Stimulated activated CD8-positive, alpha-beta memory T cell treated with anti-CD3 and anti-CD28 coated beads, Interleukin-7, amount 100 ng/mL, for 1 hour (primary cell): ENCODE measurements at places on chromosomes 13 and 19.

GRCh38 chr13:51828730-51829567, 16.0 kb downstream of the TMEM272 start:
- DNase-seq = no peak

DNA sequence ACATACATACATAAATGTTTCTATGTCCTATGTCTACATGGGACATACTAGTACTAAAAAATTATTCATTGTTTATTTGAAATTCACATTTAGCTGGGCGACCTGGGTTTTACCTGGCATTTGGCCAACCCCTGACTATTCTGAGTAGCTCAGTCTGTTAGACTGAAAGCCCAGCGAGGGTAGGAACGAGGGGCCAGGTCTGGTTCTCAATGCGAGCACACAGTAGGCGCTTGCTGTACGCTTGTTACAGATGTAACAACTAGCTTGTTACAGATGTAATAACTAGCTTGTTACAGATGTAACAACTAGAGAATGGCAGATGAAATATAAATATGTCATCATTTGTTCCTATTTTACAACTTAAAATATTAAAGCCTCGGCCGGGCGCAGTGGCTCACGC, 920 bp upstream of the ANO8 start:
- DNase-seq = no peak

DNA sequence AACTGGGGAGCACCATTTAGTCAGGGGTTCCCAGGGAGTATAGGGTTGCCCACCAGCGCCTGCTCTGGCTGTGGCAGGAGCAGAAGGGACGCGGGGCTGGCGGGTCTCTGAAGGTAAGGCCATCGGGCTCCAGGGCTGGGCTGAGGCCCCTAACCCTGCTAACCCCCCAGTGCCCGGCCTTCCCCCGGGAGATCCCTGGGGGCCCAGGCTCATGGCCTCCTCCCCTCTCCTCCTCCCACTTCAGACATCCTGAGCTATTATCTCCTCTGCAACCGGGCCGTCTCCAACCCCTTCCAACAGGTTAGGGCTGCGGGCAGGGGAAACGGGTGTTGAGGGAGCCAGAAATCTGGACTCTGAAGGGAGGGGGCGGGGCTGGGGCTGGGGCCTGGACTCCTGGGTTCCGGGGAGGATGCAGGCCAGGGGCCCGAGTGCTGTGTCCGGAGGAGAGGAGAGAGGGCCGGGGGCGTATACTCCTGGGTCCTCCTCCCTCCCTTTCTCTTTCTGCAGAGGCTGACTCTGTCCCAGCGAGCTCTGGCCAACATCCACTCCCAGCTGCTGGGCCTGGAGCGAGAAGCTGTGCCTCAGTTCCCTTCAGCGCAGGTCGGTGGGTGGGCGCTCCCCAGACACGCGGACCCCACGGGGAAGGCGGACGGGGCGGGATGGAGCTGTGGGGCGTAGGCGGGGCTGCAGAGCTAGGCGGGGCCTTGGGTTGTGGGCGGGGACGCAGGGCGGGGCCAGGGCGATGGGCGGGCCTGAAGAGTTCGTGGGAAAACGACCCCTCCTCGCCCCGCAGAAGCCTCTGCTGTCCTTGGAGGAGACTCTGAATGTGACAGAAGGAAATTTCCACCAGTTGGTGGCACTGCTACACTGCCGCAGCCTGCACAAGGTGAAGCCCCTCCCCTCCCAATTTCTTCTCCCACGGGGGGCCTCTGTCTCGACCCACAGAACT, 15.3 kb downstream of the TTYH1 start:
- no peak for DNase-seq

DNA sequence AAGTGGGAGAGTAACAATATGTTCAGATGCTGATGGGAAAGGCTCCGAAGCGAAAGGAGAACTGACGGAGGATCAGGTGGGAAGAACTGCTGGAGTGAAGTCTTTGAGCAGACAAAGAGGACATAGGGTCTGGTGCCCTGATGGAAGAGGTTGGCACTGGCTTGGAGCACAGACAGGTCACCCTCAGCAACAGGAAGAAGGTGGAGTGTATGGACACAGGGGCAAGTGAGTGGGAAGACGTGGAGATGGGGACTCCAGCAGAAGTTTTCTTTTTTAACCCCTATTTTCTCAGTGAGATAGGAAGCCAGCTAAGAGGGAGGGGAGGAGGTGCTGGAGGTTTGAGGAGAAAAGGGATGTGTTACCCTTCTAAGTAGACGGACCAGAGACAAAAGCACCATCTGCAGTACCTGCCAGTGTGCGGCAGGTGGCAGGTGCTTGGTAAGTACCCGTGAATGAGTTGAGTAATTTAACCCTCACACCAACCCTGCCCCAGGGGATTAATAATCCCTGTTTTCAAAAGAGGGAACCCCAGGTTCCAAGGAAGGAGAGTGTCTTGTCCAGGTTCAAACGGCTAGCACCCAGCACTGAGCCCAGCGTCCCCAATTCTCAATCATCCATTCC, 11.2 kb downstream of the HAS1 start:
- DNase-seq = no peak

DNA sequence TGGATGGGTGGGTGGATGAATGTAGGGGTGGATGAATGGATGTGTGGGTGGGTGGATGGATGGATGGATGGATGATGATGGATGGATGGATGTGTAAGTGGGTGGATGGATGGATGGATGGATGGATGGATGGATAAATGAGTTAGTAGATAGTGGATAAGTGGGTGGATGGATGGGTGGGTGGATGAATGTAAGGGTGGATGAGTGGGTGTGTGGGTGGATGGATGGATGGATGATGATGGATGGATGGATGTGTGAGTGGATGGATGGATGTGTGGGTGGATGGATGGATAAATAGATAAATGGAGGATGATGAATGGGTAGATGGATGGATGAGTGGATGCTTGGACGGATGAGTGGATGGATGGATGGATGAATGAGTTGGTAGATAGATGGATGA, 3.2 kb downstream of the MCF2L start:
- no peak for DNase-seq

- no peak for DNase-seq
These were observed 6.4 kb downstream of the WDR87 start for GRCh38 chr19:37899966-37900365.

GRCh38 chr19:41575998-41576397, at the start of gene CEACAM21:
CEACAM21 (plus strand) TSS chr19:41576166; CDS start chr19:41576275, 109 bp downstream.
- no peak for DNase-seq

- no peak for DNase-seq
These were observed 400.5 kb upstream of the SLC10A2 start for GRCh38 chr13:103466761-103467160.

DNA sequence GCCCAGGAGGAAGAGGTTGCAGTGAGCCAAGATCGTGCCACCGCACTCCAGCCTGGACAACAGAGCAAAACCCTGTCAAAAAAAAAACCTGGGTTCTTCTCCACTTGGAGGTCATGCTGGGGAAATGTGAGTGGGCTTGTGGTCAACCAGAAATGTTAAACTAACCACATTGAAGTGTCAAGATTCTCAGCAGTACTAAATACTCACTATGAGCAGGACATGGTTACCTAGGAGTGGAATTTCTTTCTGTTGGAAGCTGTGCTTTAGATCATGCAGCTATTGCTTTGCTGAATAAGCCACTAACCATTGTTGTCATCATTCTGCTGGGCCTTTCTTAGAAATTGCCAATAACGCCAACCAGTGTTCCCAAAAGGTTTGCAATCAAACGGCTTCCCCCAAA, 253.3 kb upstream of the TSHZ3 start:
- DNase-seq = no peak

DNA sequence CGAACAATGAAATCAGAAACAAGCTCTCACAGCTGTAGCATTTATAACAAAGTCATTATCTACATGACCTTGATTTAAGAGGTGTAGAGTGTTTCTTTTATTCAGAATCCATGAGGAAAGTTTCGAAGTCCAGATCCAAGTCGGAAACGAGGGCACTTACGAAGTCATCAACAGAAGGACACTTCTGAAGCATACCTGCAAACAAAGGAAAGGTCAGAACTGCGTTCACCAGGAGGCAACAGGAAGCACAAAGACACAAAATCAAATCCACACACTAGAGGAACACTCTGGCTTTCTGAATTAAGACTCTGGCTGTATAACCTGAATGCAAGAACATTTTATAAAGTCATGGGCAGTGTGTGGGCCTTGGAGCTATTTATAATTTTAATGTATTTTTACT, 158.9 kb downstream of the MIPEP start:
- no peak for DNase-seq

DNA sequence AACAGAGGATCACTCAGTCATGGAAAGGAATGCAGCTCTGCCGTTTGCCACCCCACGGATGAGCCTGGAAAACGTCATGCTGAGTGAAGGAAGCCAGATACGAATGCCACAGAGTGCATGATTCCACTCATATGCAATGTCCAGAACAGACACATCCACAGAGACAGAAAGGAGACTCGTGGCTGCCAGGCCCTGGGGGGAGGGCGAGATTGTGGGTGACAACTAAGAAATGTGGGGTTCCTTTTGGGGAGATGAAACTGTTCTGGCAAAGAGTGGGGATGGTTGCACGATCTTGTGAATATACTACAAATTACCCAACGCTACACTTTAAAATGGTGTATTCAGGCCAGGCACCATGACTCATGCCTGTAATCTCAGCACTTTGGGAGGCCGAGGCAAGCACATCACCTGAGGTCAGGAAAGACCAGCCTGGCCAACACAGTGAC, 27.2 kb upstream of the NAPA start:
- no peak for DNase-seq

- no peak for DNase-seq
These were observed 55.1 kb upstream of the STARD13 start for GRCh38 chr13:33340631-33341030.

- DNase-seq = no peak
These were observed 510.5 kb downstream of the IRS2 start for GRCh38 chr13:109275852-109276251.

DNA sequence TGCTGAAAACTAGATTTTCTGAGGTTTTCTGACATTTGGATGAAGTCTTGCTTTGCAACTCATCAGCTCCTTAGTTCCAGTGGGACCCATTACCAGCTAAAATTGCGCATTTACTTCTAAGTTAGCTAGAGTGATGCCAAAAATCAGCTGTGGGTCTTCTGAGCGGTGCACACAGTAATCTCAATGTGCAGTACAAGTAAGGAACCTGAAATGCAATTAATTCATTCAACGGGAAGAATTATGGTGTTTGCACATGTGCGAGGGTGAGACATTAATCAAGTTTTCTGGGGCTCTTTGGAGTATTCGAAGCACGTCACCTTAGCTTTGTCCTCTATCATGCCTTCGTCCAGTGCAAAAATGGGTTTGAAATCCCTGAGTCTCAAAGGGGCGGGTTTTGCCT, 146.2 kb downstream of the MYO16 start:
- no peak for DNase-seq

GRCh38 chr13:38518328-38518727, 168.5 kb upstream of the FREM2 start:
- DNase-seq = no peak

DNA sequence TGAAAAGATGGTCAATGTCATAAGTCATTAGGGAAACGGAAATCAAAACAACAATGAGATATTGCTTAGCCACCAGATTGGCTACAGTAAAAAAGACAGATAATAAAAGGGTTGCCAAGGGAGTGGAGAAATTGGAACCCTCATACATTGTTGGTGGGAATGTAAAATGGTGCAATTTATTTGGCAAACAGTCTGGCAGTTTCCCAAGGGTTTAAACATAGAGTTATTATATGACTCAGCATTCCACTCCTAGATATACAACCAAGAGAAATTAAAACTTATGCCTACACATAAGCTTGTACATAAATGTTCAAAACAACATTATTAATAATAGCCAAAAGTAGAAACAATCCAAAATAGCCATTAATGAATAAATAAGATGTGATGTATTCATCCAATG, 9.9 kb upstream of the ZNF227 start:
- no peak for DNase-seq

DNA sequence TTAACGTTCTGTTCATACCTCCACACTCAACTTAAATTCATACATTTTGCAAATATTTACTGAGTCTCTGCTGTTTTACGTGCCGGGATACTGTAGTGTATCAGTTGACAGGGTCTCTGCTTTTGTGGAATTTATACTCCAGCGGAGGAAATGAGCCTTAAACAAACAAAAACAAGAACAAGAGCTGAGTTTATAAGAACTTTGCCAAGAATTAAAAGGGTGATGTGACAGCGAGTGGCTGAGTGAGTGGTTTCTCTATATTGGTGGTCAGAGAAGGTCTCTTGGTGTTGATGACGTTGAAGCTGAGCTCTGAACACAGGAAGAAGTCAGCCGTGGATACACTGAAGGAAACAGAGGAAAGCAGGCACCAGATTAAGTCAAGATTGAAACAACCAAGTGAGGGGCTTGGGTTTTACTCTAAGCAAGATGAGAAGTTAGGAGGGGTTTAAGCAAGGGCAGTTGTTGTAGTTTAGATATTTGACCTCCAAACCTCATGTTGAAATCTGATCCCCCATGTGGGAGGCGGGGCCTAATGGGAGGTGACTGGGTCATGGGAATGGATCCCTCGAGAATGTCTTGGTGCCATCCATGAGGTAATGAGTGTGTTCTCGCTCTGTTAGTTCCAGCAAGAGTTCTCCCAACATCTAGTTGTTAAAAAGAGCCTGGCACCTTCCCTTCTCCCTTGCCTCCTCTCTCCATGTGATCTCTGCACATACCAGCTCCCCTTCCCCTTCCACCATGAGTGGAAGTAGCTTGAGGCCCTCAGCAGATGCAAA, 248.3 kb downstream of the DCLK1 start:
- DNase-seq = no peak

DNA sequence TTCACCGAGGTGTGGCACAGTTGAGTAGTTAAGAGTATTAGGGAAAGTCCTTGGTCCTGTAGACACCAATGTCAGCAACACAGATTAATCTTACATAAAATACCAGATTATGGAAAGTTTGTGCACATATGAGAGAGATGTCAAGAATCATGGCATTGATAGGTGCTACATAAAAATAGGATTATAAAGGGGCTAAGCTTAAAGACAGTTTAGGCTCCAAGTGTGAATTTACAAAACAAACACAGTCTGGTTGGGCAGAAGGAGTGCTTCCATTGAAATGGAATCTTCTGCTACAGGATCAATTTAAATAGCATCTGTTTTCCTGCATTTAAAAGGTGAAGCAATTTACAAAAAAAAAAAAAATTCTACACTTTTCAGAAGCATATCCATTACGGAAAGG, 292.9 kb downstream of the DNAJC15 start:
- no peak for DNase-seq

DNA sequence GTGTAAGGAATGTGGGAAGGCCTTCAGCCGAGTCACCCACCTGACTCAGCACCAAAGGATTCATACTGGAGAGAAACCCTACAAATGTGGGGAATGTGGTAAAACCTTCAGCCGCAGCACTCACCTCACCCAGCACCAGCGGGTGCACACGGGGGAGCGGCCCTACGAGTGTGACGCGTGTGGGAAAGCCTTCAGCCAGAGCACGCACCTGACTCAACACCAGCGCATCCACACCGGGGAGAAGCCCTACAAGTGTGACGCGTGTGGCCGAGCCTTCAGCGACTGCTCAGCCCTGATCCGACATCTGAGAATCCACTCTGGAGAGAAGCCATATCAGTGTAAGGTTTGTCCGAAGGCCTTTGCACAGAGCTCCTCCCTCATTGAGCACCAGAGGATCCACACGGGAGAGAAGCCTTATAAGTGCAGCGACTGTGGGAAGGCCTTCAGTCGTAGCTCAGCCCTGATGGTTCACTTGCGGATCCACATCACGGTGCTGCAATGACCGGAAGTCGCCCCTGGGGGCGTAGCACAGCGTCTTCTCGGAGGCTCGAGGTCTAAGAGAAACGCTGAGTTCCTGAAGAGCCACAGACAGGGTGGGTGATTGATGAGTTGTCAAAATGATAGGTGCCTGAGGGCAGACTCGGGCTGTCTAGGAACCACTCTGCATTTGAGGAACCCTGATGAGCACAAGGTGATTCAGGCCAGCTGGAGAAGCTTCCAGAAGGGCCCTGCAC, 12.2 kb downstream of the ZSCAN22 start:
- no peak for DNase-seq
